ENCODE measurements at places on chromosomes 16 and 17.
A peak's percentile ranks its signal among the peaks of the same experiment; 100 is the strongest.

GRCh38 chr16:1309888-1310831, 724 bp downstream of the UBE2I start:
- peak; percentile 56 for DNase-seq

DNA sequence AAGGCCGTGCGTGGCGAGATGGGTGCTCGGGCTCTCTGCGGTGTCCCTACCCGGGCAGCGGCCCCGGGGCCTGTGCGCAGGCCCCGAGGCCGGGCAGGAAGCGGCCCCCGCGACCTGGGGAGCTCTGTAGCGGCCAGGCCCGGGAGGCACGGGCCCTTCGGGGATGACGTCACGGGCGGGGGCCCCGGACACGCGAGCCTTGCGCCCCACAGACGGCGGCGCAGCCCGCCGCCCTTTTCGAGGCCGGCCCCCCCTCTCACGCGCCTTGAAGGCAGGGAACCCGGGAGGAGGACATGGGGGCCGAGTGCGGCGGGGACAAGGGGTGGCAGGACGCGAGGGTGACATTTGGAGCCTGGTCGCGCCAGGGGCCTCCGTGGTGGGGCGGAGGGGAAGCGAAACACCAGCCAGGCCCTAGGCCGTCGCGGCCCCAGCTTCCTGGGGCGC, 1.1 kb downstream of the RAI1 start:
- peak; percentile 44 for DNase-seq

- no peak for DNase-seq
Measured at GRCh38 chr17:64216338-64217248, 46.5 kb downstream of the TEX2 start.

GRCh38 chr16:55500530-55501011, 8.3 kb upstream of the LPCAT2 start:
- no peak for DNase-seq

- DNase-seq: peak; percentile 53
Measured at GRCh38 chr16:67399218-67399733, 6.0 kb upstream of the TPPP3 start.

- DNase-seq: no peak
Measured at GRCh38 chr16:4381935-4382794, 10.5 kb downstream of the VASN start.

GRCh38 chr16:26688105-26688504, 378.6 kb upstream of the C16orf82 start:
- DNase-seq: no peak

DNA sequence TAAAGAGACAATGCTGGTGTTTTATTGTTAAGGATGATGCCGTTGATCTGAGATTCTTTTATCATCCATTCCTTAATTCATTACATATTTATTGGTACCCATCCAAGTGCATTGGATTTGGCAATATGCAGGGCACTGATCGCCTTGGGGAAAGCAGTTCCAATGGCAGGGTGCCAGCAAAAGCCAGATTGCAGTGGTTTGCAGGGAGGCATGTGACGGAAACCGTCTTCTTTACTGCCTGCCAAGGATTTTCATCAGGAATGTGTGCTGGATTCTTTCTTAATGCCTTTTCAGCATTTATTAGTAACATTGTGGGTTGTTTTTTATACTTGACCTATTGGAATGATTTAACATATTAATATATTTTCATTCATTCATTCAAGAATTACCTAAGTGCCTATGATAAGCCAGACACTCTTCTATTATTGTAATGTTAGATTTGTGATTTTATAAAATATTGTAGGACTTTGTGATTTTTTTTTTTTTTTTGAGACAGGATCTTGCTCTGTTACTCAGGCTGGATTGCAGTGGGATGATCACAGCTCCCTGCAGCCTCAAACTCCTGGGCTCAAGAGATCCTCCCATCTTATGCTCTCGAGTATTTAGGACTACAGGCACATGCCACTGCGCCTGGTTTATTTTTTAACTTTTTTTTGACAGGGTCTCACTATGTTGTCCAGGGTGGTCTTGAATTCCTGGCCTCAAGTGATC, 93.4 kb upstream of the TNRC6A start:
- DNase-seq: no peak

- DNase-seq: no peak
Measured at GRCh38 chr17:50212121-50212843, 10.9 kb upstream of the COL1A1 start.

DNA sequence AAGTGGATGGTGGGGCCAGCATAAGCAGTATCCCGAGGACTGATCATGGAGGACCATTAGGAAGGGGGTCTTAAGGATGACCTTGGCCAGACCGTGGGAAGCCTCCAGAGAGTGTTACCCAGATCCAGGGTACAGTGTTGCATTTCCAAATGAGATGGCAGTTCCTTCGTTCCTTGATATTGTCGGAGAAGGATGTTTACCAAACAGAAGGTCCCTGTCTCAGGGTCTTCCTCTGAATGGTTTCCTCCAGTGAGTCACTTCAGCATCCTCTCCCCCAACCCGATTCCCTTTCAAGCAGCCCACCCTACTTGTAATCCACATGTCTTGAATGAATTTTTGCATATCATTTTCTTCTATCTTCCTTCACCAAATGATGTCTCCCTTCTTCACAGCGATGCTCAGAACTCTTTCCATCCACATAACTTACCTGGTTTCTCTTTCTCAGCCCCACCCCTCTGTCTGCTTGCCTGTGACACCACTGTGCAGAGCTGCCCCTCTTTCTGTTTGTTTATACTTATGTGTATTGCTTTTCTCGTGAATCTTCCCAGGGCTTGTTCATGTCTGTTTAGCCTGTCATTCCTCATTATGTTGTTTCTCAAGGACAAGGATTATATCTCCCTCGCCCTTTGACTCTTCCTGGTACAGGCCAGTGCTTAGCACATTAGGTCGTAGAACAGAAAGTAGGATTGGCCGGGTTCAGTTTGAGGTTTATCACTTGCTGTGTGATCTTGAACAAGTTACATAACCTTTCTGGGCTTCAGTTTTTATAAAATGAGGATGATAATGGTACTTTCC, 5.7 kb downstream of the GOSR2 start:
- no peak for DNase-seq

DNA sequence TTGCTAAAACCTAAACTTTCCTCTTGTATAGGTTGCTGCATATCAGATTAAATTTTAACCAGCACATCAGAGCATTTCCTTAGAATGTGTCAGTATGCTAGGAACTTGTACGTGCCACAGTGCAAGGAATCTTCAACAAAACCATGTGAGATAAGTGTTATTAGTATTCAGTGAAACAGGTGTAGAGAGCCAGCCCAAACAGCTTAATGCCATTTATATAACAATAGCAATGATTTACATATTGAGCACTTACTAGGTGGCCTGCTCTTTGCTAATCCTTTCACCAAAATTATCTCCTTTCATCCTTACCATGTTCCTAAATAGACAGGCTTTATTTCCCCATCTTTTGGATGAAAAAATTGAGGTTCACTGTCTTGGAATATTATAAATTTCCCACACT, 485.7 kb downstream of the HS3ST4 start:
- no peak for DNase-seq

GRCh38 chr16:56347670-56348069, 77.7 kb downstream of the AMFR start:
- DNase-seq: no peak

Measured in stimulated activated CD4-positive, alpha-beta T cell treated with anti-CD3 and anti-CD28 coated beads, Interleukin-4, amount 100 ng/mL, for 24 hours (primary cell).